ENCODE measurements at places on chromosomes 5 and 9.

GRCh38 chr9:89412951-89413350 lies 85.0 kb downstream of the SEMA4D start:
- DNase-seq, result no peak

GRCh38 chr5:39639618-39640089 lies 214.9 kb upstream of the DAB2 start:
- no peak for DNase-seq

DNA sequence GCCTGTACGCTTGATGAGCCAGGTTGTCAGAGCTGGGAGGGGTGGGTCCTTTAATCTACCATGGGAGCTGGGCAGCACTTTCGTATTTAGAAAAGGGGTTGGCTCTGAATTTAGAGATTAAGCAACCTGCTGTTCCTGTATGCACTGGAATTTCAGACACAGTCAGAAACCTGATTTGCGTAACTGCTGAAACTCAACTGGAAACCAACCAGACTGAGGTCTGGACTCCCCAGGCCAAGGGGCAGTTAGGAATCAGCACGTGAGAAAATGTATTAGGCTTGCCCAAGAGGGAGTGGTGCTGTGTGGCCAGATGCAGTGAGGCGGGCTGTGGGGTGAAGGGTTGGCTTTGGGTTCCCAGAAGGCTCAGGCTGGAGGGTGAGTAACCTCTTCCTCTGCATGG lies 235.0 kb downstream of the GOLPH3 start:
- DNase-seq, result no peak

- no peak for DNase-seq
Measured at GRCh38 chr5:53257806-53258373, 148.3 kb upstream of the MOCS2 start.

DNA sequence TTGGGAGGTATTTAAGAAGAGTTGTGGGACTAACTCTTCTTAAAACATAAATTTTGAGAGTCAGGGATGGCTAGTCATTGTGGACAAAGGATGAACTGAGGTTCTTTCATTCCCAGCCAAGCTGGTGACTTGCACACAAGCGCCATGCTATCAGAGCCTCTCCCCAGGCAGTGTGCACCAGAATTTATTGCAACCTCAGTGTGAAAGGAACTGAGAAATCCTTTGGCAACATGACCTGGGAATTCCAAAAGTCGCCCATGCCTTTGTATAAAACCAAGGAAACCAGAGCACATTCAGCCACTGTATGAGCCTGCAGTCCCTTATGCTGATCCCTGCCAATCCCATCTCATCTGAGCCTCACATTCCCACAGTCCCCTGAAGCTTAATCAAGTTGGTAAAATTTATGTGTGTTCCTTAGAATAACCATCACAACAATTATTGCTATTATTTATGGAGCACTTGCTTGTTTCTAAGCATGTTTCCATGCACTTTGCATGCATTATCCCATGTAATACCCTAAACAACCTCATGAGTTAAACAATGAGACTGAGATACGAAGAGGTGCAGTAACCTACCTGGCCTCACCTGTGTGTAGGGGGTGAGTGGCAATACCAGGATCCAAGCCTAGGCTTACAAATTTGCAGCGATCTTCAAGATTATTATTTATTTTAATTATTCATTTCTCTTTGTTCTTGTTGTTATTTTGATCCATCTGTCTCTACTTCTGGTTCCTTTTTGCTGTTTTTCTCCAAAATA lies 116.4 kb downstream of the NTRK2 start:
- DNase-seq, result no peak

DNA sequence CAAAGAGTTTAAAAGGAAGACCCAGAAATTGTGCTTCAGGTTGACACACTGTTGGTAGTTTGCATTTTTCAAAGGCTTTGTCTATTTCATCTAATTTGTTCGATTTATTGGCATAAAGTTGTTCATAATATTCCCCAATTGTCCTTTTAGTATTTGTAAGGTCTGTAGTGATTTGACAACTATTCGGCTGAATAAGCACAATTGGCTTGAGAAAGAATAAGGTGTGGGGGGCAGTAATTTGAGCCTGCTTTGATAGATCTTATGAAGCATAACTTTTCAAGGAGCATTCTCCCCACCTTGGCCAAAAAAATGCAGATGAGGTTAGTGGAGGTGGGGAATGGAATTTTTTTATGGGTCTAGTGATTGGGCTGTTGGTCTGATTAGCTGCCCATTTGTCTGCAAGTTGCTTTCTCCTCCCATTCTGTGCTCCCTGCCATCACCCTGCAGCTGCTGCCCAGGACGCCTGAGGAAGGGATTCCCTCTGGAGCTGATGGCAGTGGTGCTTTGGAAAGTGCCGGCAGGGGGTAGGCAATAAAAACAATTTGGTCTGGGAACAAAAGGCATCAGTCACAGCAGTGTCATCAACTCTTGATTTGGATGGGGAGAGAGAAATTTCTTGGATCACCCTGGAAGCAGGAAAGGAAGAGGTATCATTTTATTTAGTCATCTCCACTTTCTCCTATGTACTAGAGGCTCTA lies 26.6 kb downstream of the WNT8A start:
- no peak for DNase-seq

DNA sequence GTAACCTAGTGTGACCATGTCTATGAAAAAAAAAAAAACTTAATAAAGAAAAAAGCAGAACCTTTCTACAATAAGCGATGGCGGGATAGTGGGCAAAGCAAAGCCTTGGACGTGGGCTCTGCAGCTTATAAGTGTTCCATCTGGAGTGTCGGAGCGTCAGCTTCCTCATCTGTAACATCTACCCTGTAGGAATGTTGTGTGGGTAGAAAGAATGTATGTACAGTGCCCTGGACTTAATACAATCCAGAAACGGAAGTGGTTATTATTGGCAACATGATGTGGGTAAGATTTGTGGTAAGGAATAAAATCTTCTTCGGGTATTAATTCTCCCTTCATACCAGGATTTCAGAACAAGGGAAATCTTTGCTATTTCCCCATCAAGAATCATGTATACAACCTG lies 66.5 kb downstream of the SEMA5A start:
- DNase-seq, result no peak

DNA sequence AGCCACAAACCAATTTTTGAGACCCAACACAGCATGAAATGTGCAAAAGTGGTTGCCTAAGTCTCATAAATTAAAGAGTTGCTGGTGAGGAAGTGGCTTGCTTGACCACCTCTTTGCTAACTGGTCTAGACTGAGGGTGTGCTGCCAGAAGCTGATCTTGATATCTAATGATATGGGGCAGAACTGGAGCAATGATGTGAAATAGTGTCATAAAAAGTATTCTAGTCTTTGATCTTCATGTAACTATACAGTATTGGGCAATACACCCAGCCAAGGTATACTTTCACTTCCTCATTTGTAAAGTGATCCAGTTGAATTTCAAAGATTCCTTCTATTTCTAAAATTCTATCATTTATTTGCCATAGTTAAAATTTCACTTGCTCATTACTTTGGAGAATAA lies 5.9 kb upstream of the YTHDC2 start:
- no peak for DNase-seq

GRCh38 chr5:15587916-15588315 lies 87.9 kb downstream of the FBXL7 start:
- no peak for DNase-seq

DNA sequence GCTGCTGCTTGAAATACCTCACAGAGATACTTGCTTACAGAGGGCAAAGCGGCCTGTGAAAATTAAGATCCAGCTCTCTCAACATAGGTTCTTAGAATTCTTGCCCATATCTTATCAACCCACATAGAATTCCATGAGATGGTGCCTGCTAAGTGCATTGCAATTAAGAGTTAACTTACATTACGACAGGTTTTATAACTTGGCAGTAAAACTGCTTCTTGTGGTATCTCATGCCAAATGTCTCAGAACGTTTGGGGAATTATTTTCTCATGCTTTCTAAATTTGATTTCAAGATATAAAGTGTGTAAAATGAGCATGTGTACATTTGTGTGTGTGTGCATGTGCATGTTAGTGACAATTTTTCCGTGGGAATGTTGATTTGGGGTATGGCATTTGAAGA lies 261.2 kb downstream of the SAXO1 start:
- no peak for DNase-seq

GRCh38 chr5:1794901-1795290 lies 4.7 kb downstream of the MRPL36 start:
- DNase-seq, result no peak

GRCh38 chr9:130142641-130143040 lies 29.6 kb upstream of the NCS1 start:
- no peak for DNase-seq

GRCh38 chr9:84988621-84989020 lies 319.1 kb downstream of the NTRK2 start:
- DNase-seq, result no peak

GRCh38 chr9:14883310-14883944 lies 26.8 kb downstream of the FREM1 start:
- no peak for DNase-seq

DNA sequence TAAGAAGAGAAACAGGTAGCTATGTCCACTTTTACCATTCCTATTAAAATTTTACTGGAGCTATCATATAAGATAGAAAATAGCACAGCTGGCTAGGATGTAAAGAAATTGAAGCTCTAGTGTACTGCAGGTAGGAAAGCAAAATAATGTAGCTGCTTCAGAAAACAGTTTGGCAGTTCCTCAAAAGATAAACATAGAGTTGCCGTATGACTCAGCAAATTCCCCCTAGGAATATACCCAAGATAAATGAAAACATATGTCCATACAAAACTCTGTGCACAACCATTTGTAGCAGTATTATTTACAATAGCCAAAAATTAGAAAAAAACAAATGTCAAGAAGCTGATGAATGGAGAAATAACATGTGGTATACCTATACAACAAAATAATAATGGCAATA lies 64.6 kb upstream of the SHISAL2B start:
- no peak for DNase-seq

- no peak for DNase-seq
Measured at GRCh38 chr5:5183933-5184332, 43.8 kb downstream of the ADAMTS16 start.

DNA sequence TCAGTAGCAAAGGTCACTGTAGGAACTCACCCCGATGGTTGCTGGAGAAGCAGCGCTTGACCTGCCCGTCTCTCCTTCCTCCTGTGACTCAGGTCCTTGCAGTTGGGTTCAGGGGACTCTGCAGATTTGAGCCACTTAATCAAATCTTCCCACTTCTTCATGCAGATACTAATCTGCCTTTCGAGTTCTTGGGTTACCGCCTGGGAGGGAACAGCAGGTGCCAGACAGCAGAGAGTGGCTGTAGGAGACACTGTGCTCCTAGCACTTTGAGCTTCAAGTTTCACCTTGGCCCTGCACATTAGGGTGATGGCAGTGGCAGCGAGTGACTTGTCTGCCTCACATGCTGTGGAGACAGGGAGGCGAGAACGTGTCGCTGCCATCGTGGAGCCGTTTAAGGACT lies 478.3 kb downstream of the PSAT1 start:
- peak; percentile 24 for DNase-seq

- DNase-seq, result no peak
Measured at GRCh38 chr5:60687927-60688720, 11.8 kb downstream of the DEPDC1B start.

GRCh38 chr9:4489919-4490704 lies at the start of gene SLC1A1:
Gene SLC1A1 (plus strand): TSS chr9:4490468. CDS start chr9:4490680, 212 bp downstream.
- peak; percentile 73 for DNase-seq

DNA sequence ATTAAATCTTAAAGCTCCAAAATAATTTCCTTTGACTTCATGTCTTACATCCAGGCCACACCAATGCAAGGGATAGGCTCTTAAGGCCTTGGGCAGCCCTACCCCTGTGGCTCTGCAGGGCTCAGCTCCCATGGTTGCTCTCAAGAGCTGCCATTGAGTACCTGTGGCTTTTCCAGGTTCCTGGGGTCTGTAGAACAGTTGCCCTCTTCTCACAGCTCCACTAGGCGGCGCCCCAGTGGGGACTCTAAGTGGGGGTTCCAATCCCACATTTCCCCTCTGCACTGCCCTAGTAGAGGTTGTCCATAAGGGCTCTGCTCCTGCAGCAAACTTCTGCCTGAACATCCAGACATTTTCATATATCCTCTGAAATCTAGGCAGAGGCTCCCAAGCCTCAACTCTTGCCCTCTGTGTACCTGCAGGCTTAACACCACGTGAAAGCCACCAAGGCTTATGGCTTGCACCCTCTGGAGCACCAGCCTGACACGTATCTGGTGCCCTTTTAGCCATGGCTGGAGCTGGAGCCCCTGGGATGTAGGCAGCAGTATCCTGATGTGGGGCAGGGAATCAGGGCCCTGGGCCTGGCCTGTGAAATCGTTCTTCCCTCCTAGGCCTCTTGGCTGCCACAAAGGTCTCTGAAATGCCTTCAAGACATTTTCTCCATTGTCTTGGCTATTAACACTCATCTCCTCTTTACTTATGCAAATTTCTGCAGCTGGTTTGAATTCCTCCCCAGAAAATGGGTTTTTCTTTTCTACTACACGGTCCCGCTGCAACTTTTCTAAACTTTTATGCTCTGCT lies 185.1 kb downstream of the SMARCA2 start:
- no peak for DNase-seq

GRCh38 chr5:164352695-164353094 lies 847.3 kb downstream of the MAT2B start:
- DNase-seq, result no peak

DNA sequence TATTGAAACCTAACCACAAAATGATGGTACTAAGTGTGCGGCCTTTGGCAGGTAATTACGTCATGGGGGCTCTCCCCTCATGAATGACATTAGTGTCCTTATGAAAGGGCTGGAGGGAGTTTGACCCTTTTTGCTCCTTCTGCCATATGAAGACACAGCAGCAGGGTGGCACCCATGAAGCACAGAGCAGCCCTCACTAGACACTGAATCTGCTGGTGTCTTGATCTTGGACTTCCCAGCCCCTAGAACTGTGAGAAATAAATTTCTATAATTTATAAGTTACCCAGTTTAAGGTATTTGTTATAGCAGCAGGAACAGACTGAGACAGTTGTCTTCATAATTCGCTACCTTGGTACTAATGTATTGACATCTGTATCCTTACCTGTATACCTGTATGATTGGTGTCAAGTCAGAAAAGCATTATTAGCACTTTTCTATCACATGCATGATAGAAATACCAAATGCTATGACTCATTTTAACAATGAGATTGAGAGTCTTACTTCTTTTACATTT lies 80.4 kb downstream of the GCNT4 start:
- DNase-seq, result no peak

GRCh38 chr5:82100303-82101077 lies 128.7 kb downstream of the ATG10 start:
- DNase-seq, result no peak

GRCh38 chr5:127440831-127441230 lies 76.6 kb upstream of the PRRC1 start:
- no peak for DNase-seq

- DNase-seq, result no peak
Measured at GRCh38 chr5:3230254-3230653, 365.4 kb upstream of the IRX1 start.

- no peak for DNase-seq
Measured at GRCh38 chr5:178426326-178427130, 163.7 kb downstream of the COL23A1 start.

- DNase-seq, result no peak
Measured at GRCh38 chr5:67002832-67003684, 193.5 kb downstream of the CD180 start.

DNA sequence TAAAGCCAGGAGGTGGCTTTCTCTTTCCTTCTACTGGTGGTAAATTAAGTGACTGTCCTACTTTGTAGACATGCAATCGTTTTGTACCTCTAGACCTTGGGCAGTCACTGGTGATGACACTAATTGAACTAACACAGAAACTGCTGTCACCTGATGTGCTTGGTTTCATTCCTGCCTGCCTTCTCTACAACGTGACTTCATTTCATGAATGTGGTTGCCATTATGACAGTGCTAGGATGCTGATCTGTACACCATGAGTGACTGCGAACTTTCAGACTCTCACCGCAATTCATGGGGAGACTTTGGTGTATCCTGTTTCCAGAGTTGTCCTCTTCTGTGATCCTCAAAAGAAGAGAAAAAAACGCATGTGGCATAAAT lies 47.5 kb downstream of the UBE2QL1 start:
- DNase-seq, result no peak

Data from NCI-H2171 (cell line).